Activated CD8-positive, alpha-beta memory T cell treated with anti-CD3 and anti-CD28 coated beads, Interleukin-2, amount 10 ng/mL, durations not matched to agents 7 days and 5 days (primary cell): ENCODE measurements at places on chromosomes 5 and 9.

- DNase-seq = no peak
Observed at GRCh38 chr9:86350006-86350760, 4.0 kb downstream of the TUT7 start.

DNA sequence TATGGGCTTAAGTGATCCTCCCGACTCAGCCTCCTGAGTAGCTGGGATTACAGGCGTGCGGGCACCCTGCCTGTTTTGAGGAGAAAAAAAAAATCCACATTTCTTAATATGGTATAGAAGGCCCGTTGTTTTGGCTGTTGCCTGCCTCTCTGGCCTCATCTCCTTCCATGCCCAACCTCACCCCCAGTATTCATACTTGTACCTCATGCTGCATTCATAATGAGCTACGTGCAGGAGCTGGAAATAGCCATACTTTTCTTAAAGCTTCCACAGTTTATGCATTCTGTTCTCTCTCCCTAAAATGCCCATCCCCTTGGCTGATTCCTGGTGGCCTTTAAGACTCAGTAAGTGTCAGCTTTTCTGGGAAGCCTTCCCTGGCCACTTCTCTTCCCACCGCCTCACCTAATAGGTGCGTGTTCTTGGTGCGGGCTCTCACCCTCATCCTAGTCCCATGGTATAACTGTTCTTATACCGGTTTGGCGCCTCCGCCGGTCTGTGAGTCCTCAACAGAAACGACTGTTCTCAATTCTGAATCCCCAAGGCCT lies 2.1 kb upstream of the TPM2 start:
- no peak for DNase-seq

DNA sequence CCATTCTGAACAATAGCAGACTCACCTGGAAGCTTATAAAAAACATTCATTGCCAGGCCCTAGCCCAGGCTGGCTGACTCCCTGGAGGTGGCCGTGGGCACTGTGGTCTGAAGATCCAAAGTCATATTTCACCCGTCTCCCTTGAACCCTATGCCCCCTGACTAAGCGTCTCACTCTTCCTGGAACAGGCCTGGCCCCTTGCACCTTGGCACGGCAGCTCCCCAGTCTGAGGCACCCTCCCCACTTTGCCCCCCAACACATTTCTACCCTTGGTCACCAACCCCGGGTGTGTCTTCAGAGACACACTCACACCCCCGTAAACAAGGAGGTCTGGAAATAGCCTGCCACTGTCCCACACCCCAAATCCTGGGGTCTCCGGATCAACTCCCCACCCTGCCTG lies 68.6 kb upstream of the LMX1B start:
- DNase-seq = no peak

- no peak for DNase-seq
Observed at GRCh38 chr5:128014578-128014977, 69.0 kb upstream of the SLC12A2 start.

- no peak for DNase-seq
Observed at GRCh38 chr9:131029574-131029952, 20.6 kb downstream of the LAMC3 start.

GRCh38 chr9:95595721-95596295 lies 79.0 kb upstream of the PTCH1 start:
- no peak for DNase-seq

DNA sequence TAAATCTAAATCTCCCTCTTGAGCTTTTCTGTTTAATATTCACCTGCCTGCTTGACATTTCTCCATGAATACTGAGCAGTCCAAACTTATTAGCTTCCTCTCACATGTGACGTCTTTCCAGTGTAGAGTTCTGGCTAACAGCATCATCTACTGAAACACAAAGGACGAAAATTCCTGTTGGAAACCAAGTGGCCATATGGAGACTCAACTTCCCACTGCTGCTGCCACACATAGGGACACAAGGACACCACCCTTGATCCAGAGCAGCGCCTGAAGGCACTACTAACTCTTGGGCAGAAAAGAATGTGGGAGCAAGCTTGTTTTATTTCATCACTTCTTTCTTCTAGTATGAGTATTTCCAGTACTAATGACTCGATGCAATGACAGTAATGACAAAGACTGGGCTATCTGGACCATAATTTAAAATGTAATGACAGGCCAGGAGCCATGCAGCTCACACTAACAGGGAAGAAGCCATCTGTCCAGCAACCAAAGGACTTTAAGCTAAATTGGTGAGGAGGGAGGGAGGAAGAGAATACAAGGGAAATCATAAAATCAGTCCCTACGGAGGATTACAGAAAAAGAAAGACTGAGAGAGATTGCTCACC lies 19.2 kb downstream of the RNF130 start:
- DNase-seq = no peak

- no peak for DNase-seq
Observed at GRCh38 chr5:18010053-18010452, 375.8 kb downstream of the TAF11L14 start.

DNA sequence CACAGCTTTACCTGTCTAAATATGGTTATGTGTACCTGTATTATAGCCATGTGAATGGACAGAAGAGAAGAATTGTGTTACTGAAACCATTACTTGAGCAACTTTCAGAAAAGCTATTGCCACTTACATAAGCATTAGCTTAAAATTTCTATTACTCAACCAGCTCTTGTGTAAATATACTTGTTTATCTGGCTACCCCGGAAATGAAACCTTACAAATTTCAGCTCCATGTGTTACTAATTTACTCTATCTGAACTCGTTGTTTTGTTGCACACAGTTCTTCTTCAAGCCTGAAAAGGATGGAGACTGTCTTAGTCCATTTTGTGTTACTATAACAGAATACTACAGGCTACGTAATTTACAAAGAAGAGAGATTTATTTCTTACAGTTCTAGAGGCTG lies 22.5 kb upstream of the ADAMTSL1 start:
- DNase-seq = no peak

DNA sequence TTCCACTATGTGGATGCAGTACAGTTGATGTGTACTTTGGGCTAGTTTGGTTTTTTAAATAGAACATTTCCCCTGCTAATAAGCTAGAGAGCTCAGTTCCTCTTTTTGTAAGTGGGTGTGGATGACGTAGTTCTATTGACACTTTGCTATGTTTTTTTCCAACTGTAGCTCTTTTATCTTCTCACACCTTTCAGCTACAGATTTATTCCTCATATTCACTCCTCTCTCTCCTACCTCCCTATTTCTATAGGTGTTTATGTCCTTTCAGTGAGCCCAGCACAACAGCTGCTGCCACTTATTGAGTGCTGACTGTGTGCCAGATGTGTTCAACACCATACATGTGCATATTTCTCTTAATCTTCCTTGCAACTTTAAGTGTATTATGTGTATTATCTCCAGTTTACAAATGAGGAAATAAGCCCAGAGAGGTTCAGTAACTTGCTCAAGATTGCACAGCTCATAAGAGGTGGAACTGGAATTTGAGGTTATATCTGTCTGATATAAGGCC lies 215.7 kb downstream of the SEMA6A start:
- DNase-seq = no peak

DNA sequence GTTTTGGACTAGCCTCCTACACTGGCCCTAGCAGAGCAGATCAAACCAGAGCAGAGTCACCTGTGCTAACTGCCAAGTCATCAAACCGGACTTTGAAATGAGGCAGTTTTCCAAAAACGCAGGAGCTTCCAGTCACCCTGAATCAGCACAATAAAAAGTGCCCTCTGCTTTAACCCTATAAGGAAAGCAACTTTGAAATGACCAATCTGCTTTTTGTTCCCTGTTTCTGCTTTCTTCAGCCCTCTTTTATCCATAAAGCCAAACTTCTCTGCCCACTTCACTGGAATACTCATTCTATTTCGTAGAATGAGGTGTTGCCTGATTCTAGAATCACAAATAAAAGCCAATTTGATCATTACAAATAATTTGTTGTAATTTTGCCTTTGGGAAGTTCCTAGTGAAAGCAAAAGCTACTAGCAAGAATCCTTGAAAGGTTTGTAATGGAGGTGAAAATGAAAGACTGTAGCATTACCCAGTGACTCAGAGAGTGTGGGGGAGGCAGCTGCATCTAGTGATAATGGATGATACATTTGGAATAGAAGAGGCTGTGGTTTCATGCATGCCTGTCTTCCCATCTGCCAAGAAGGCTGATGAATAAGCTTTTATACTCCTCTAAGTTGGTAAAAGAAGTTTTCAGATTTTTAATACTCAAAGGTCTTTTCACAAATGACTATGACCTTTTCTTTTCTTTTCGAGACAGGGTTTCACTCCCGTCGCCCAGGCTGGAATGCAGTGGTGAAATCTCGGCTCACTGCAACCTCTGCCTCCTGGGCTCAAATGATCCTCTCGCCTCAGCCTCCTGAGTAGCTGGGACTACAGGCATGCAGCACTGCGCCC lies 14.9 kb downstream of the SPAAR start:
- DNase-seq = no peak

DNA sequence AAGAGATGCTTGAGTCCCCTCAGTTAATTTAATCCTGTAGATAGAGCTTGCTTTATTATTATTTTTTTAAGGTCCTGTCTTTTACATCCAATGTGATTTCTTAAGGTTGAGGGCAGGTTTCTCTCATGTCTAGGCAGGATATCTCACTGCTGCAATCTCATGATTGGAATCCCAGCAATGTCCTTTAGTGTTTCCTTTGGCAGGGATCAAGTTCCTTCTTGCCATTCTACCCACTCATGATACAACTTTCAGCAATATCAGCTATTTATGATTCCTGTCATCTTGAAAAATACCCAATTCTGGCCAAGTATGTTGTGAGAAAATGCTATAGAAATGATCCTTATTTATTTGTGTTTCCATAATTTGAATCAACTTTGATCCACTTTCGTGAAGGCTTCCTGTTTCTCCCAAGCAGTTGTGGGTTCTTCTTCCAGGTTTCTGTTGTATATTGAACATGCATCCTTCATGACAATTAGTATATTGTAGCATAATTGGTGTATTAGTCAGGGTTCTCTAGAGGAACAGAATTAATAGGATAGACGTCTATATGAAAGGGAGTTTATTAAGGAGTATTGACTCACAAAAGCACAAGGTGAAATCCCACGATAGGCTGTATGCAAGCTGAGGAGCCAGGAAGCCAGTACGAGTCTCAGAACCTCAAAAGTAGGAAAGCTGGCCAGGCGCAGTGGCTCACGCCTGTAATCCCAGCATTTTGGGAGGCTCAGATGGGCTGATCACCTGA lies 18.4 kb upstream of the VPS13A start:
- no peak for DNase-seq

- DNase-seq = no peak
Observed at GRCh38 chr5:14064841-14065240, 78.3 kb upstream of the TRIO start.

GRCh38 chr5:176864755-176865154 lies 34.4 kb downstream of the HK3 start:
- no peak for DNase-seq

- DNase-seq = no peak
Observed at GRCh38 chr5:61349935-61350334, 17.9 kb downstream of the ZSWIM6 start.

- DNase-seq = no peak
Observed at GRCh38 chr9:29866556-29866955, 2293.3 kb upstream of the C9orf72 start.

DNA sequence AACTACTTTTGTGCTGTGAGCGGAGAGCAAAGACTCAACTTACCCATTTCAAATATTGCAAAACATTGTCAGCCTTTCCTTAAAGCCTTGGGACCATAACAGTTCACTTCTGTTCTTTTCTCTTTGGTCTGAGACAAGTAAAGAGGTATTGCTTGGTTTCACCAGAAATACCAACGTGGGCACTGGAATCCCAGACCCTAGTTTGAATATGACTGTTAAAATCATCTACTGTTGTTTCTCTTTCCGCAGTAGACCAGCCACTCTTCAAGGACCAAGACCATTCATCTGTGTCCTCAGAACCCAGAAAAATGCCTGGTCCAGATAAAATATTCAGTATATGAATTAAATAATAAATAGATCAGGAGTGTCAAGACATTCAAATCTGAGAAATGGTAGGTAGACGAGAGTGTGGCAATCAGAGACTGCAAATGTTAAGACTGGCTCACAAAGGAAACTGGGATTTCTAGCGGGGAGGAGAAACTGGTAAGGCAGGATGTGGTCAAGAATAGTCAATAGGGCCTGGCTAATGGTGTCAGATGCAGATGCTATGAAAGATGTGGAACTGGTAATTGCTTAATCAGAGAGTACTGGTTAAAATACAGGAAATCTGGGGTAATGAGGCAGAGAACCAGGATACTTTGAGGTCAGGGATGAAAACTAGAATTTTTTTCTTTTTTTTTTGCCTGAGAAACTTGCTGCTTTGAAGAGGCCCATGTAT lies 82.1 kb upstream of the IL33 start:
- peak; percentile 45 for DNase-seq

- no peak for DNase-seq
Observed at GRCh38 chr5:81234299-81234698, 1.2 kb downstream of the CKMT2 start.

DNA sequence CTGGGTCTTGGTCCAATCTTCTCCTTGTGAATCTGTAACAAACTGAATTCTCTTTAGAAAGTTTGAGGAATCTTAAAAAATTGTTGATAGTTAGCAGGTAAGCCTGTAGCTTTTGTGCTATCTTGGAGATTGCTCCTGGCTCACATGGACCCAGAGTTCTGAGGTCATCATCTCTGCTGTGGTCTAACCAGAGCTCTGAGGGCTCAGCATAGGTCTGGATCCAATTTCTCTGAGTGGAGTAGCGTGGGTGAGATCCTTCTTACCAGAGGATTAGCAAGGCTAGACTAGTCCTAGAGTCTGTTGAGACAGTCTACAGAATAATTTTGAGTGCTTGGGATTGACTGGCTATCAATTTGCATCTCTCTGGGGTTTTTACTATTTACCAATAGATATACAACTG lies 60.5 kb upstream of the IL6ST start:
- no peak for DNase-seq

- peak; percentile 41 for DNase-seq
Observed at GRCh38 chr9:113705306-113705927, 170.7 kb upstream of the ZNF618 start.

- DNase-seq = peak; percentile 31
Observed at GRCh38 chr9:88949425-88949824, 41.8 kb upstream of the S1PR3 start.

GRCh38 chr9:129402931-129403778 lies 217.7 kb downstream of the C9orf50 start:
- no peak for DNase-seq

GRCh38 chr5:119966028-119966427 lies 336.7 kb downstream of the FAM170A start:
- DNase-seq = no peak

DNA sequence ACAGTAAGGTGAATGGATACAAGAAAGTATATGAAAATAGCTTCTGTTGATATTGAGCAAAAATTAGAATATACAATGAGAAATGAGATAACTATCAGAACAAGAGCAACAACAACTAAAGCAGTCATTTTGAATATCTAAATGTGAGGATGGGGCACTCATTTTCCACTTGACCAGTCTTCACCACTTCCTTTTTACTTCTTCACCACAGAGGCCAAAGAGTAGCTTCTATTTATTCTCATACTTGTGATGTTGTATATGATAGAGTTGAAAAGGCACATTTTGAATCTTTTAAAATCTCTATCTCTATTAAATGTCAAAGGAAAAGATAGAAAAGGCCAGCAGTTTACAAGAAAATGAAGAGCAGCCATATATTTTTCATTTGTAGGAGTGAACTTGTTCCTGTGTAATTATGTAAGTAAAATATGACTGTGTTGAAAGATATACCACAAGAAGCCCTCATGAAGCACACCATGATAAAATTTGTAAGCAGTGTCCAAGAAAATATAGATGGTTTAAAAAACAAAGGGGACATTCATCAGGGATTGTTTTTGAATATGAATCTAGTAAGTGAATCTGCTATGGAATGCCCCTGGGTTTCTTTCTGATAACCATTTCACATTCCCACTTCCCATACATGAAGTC lies 39.2 kb downstream of the ADAMTS19 start:
- no peak for DNase-seq
